ENCODE measurements at places on chromosomes 3 and 15.

GRCh38 chr3:122186372-122186771 is 2.9 kb downstream of the CASR start:
- no peak for DNase-seq

- no peak for DNase-seq
These were observed 226.5 kb upstream of the GPR149 start for GRCh38 chr3:154656486-154656885.

DNA sequence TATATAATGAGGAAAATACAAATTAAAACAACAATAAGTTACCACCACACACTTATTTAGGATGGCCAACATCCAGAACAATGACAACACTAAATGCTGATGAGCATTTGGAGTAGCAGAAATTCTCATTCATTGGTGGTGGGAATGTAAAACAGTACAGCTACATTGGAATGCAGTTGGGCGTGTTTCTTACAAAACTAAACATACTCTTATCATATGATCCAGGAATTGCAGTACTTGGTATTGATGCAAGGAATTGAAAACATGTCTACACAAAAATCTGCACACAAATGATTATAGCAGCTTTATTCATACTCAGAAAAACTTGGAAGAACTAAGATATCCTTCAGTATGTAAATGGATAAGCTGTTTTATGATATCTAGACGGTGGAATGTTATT is 594.2 kb downstream of the ZBBX start:
- no peak for DNase-seq

DNA sequence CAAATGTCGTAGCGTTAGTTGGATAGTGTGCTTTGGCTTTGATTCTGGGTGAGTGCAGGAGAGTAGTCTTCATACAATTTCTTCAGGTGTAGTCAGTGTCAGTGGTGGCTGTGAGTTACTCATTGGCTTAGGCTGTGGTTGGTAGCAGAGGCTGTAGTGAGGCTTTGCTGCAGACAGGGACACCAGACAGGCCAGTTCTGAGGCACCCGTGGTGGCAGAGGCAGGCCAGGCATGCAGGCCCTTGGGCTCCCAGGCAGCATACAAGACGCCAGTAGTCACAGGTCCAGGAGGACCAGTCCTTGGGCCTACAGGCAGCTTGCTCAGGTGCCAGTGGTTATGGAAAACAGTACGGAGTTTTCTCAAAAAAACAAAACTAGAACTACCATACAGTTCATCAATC is 61.3 kb downstream of the DMXL2 start:
- DNase-seq = no peak

GRCh38 chr15:43541785-43542184 is 24.4 kb downstream of the MAP1A start:
- no peak for DNase-seq

GRCh38 chr3:125257536-125257935 is 45.0 kb upstream of the SLC12A8 start:
- DNase-seq = no peak

- no peak for DNase-seq
These were observed 42.3 kb downstream of the NEK10 start for GRCh38 chr3:27326629-27327545.

DNA sequence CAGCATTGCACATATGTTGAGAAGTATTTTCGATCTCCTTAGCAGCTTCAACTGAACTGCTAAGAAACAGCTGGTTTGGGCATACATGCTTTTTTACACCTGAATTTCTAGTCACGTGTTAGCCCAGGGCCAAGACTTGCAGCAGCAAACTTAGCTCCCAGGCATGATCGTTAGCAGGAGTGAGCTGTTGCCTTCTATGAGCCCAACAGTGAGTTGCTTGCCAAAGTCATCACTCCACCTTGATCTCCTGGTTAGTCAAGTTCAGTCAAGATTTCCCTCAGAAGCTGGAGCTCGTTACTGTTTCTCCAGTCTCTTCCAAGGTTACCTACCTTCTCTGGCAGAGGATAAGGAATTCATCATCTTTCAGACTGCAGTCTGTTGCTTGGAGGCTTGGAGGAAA is 100.4 kb upstream of the SEMA6D start:
- no peak for DNase-seq

GRCh38 chr15:78133801-78134200 is 2.6 kb upstream of the CIB2 start:
- DNase-seq = no peak

DNA sequence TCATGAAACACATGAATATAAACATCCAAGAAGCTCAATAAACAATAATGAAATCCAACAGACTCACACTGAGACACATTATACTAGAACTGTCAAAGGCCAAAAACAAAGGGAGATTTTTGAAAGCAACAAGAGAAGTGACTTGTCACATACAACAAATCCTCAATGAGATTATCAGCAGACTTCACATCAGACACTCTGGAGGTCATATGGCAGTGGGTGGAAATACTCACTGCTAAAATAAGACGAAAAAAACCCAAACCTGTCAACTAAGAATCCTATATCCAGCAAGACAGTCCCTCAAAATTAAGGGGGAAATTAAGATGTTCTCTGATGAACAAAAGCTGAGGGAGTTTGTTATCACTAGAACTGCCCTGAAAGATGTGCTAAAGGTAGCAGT is 125.4 kb upstream of the MELTF start:
- DNase-seq = no peak

DNA sequence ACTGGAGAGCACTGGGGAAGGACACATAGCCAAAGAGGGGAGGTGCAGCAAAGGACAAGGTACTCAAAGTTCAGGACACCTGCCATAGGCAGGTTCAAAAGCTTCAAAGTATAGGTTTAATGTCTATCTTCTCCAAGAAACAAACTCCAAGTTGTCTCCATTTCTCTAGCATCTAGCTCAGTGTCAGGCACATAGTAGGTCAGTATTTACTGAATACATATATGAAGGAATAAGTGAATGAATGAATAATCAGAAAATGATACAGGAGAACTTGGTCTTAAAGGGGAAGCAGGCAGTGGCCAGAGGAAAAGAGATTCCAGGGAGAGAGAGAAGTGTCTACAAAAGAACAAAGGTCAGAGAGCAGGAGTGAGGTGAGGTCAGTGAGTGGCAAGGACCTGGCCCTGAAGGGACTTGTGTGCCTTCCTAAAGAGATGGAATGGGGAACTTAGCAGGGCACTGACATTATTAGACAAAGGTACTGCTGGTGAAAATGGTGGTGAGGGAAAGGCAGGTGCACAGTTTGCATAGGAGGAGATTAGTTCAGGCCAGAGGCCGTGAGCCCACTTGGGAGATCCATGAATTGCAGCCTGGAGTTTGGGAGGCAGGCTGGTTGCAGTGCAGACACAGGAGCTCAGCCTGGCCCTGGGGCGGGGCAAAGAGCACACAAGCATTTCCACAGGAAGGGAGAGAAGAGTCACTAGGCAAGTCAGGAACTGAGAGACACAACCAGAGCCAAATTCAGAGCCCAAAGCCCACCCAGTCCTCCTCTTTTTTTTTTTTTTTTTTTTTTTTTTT is 21.4 kb downstream of the TBC1D2B start:
- DNase-seq = no peak

- DNase-seq = no peak
These were observed 77.9 kb upstream of the DCLK3 start for GRCh38 chr3:36842275-36842674.

DNA sequence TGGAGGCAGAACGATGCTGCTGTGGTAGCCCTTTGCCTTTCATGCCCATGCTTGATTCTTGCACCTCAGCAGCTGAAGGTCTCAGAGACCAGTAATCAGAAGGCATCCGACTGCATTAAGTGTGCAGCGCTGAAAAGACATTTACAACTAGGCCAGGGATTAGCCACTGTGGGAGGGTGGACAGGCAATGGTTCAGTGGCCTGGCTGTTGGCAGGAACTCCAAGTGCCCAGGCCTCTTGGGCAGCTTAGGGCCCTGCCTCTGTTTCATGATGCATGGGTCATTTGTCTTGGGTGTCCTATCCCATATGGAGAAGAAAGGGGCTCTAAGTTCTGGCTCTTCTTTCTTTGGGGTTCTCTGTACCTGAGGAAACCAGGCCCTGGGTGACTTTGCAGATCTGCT is 11.4 kb downstream of the TMED3 start:
- no peak for DNase-seq

- DNase-seq = no peak
These were observed 103.7 kb downstream of the EFL1 start for GRCh38 chr15:82158811-82159210.

- DNase-seq = no peak
These were observed 23.9 kb upstream of the CTNNB1 start for GRCh38 chr3:41175365-41175764.

- DNase-seq = no peak
These were observed 11.0 kb downstream of the LIMD1 start for GRCh38 chr3:45605534-45605933.

- no peak for DNase-seq
These were observed 1.3 kb downstream of the GRM7 start for GRCh38 chr3:6862041-6862879.

GRCh38 chr3:134798681-134799311 is 3.7 kb downstream of the EPHB1 start:
- no peak for DNase-seq

DNA sequence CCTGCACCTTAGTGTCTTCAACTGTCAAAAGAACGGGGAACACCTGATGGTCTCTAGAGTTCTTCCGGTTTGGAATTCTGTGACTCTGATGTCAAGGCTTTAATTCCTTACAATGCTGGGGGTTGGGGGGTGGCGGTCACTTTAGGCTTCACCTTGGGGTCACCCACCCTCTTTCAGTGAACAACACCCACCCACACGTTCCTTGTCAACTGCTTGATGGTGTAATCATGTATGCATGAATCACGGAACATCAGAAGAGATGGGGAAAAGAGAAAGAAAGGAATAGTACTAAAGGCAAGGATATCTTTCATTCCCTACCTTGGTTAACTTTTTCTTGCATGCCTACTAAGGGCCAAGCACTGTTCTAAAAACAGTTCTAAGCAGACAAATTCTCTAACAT is 7.3 kb upstream of the UBE2E1 start:
- no peak for DNase-seq

DNA sequence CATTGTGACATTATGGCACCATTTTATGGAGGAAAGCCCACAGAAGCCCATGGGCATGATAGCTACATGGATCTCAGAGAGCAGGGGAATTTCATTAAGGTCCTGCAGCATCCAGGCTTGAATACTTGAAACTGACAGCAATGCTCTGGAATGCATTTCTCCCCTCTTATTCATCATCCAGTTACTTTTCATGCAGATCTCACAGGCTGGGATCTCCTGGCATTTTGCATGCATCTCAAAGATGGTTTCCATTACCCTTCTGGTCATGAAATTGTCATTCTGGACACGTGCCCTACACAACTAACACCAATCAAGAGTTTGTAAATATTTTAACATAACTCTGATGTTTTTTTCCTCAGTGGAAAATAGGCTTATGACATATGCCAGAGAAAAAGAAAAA is 32.4 kb downstream of the VGLL3 start:
- no peak for DNase-seq

GRCh38 chr3:81048058-81048665 is 713.3 kb downstream of the GBE1 start:
- DNase-seq = no peak
